ENCODE measurements at places on chromosomes 11 and 22.

- no peak for DNase-seq
Measured at GRCh38 chr11:46711303-46711702, 7.7 kb upstream of the F2 start.

- DNase-seq, result no peak
Measured at GRCh38 chr11:7687386-7687785, 14.1 kb upstream of the CYB5R2 start.

DNA sequence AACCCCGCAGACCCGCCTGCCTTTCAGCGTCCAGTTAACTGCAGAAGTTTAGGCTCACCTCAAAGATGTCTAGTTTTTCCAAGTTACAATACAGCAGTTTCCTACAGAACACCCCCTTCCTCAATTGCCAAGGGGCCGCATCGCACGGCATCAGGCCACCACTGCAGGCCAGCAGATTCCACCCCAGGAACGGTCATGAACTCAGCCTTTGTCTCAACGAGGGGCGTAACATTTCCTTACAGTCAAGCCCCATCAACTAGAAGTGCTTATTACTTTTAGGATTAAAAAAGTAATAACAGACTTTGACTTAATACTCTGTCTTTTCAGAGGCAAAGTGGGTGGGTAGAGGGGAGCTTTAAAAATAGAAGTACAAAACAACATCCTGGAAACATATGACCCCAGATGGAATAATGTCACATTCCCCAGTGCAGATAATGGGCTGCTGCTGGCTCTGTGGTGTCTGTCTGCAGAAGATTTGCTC is 36.3 kb downstream of the PPP2R1B start:
- DNase-seq, result no peak

DNA sequence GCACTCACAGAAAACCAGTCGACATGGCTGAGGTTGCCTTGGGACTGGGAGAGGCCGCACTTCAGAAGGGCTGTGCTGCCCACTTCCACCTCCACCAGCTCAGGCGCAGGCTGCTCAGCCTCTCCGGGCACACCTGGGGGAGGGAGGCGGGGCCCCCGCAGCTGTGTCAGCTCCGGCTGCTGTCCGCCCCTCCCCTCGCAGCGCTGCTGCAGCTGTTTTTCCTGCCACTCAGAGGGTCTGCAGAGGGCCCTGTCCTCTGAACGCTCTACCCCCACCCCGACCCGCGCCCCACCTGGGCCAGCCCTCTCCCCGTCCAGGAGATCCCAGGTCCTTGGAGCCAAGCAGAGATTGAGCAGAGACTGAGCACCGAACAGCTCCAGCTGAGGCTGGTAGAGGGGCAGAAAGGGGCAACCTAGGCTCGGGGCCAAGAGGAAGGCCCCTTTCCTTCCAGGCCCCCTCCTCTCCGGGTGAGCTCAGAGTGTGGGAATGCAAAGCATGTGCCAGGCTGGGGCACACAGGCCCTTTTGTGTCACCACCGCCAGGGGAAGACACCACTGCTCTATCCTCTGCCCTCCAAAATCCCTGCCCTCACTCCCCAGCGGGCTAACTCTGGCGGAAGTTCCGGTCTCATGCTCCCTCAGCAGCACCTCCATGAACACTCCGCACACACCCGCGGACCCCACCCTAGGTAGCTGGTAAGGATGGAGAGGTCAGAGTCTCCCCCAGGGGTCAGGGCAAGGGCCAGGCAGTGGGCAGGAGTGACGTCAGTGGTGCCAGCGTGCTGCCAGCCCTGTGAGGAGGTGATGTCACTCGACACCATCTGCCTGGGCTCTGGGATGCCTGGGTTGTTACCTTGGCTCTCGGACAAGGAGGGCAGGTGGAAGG is 1.6 kb downstream of the MCAM start:
- DNase-seq, result peak; percentile 38

DNA sequence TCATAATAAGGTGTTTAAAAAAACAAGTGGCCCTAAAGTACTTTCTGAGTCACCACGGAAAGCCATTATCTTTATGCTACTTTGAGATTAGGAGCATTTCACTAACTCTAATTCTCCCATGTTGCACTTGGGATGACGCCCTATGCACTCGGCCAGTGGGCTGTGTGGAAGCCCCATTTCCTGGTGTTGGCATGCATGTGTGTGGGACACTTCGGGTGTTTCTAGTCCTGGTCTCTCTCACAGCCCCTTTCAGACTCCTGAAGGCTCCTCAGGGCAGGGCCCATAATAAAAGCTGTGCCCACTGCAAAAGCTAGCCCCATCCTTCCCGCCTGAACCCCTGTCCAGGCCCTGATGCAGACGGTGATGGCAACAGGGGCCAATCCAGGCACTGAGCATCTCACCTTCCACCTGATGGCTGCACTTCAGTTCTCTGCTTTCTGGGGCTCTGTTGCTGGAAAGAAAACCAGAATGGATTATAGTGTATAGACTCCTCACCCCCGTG is 14.9 kb upstream of the FXYD2 start:
- no peak for DNase-seq

DNA sequence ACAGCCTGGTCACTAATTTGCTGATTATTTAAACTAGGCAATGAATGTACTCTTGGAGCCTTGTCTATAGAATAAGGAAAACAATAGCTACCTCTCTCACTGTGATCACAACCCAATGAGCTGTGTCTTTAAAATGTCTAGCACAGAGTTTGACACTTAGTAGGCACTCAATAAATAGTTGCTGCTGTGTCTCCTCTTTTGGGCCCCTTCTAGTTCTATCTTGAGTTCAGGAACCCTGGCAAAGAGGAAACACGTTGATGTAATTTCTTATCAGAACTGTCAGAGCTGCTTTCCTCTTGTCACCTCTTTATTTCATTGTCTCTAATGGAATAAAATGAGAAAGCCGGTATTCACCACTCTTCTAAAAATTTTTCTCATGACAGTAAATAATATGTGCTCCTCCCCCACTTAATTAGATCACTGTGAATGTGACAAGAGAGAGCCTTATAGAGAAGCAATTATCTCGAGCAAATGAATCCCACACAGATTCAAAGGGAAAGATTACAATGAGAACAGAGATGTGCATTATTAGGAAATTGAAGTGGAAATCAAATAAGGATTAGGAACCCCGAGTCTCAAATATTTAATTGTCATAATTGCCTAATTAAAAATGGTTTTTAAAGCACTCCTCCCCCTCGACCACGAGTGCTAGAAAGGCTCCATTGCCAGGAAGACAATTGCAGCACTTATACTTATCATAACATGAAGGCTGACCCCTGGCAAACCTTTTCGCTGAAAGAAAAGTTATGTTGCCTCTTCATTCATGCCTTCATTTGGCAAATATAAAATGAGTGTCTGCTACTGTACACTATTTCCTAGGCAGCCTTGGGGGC is 175.0 kb upstream of the BDNF start:
- no peak for DNase-seq

DNA sequence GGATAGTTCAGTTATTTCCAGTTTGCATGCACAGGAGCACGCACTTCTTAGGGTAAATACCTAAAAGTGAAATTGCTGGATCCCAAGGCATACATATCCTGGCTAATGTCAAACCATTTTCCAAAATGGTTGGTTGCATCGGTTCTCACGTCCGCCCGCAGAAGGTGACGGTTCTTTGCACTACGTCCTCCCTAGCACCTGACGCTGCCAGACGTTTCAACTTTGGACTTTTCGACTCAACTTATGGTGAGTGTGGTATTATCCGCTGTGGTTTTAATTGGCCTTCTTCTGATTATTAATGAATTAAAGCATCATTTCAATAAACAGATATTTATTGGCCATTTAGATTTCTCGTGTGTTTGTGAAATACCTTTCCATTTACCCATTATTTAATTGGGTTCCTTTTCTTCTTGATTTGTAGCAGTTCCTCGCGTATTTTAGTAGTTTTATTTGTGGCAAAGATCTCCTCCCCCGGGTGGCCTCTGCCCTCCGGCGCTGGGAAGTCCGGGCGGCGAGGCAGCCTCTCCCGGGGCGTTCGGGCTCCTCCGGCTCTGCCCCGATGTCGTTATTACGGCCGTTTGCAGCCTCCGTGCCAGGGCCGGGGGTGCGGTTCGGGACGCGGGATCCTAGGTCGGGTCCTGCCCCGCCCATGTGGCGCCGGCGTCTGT is at the start of gene JHY:
Gene JHY, plus strand, starts transcription at position 571 of the 668 bp plus-strand sequence. CDS start 3,091 bp downstream, outside the sequence.
- DNase-seq, result peak; percentile 36

DNA sequence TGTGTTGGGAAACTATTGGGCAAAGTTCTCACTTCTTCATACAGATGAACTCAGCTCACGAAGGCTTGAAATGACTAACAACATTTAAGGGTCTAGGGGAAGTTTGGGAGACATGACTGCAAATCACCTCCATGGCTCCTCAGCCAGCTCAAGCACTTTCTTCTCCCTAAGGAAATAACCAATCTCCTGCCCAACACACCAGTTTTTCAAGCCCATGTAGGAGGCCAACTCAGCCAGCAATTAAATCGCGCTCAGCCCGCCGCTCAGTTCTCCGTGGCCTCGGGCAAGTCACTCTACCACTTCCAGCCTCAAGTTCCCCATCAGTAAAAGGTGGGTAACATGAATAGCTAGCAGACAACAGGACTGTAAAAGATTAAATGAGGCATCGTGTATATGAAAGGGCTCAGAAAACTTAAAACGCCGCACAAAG is 796 bp downstream of the POLDIP3 start:
- DNase-seq, result peak; percentile 87

DNA sequence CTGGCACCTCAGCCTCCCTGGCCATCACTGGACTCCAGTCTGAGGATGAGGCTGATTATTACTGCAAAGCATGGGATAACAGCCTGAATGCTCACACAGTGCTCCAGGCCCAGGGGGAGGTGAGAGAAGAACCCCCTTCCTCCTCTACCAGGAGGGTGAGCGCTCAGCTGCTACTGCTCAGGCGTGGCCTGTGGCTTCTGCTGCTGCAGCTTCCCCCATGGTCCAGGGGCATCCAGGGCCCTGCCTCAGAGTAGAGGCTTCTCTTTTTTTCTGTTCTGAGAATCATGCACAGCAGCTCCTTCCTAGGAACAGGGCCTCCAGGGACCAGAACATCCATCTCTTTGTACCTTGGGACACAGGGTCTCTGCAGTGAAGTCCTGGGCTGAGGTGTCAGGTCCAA is 83.1 kb downstream of the VPREB1 start:
- no peak for DNase-seq

DNA sequence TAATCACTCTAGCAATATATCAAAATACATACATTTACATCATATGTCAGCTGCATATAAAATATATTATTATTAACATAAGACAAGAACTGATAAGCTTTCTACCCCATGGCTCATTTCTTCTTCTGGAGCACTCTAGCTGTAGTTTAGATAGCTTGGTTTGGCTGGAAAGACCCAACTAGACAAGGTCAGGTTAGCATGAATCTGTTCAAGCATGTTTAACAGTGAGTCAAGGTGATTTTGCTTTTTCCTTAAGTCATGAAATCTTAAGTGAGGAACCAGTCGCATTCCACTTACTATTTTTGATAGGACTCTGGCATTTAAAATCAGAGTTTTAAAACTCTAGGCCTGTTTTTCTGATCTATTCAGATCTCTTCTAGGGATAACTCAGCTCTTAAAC is 157.0 kb upstream of the PDGFD start:
- no peak for DNase-seq

DNA sequence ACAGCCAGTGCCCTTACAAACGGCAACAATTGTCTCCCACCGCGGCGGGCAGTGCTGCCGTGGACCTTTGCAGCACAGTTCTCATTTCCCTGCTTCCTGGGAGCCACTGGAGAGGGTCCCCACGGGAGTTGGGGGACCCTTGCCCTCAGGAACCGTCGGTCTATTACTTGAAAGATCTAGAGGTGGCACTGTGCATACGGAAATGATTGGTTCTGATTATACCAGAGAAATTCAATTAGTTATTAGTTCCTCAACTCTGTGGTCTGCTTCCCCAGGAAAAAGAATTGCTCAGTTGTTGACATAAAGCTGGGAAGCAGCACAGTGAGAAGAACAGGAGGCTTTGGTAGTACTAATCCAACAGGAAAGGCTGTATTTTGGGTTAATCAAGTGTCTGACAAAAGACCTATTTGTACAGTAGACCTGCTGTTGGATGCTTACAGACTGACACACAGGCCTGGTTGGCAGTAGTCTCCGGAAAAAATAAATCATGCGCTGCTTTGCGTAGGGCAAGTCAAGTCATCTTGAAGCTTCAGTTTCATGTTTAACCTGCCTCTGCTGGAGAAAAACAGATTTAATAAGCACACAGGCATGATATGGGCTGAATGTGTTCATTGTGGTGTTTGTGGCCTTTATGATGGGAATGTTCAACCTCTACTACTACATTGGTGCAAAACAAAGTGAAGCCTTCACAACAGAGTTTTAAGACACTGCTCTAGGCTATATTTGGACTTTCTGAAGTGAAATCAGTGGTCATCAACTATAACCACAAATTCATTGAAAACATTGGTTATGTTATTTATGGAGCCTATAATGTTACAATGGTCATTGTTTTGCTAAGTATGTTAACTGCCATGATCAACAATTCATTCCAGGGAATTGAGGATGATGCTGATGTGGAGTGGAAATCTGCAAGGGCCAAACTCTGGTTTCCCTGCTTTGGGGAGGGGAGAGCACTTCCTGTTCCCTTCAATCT is 54.6 kb upstream of the SC5D start:
- no peak for DNase-seq

- no peak for DNase-seq
Measured at GRCh38 chr22:49503321-49503720, 324.4 kb downstream of the BRD1 start.

DNA sequence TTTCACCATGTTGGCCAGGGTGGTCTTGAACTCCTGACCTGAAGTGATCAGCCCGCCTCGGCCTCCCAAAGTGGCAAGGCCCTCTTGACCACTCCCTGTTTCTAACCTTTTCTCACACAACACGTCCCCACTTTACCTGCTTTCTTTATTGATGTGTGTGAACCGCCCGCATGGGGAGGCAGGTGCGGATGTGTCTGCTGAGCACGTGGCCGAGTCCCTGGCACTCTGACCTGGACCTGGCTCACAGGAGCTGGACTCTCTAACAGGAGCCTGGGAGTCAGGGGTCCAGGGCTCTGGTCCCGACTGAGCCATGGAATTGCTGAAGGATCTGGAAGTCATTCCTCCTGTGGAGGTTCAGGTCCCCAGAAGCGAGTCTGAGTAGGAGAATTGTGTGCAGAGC is 40.0 kb downstream of the C11orf96 start:
- no peak for DNase-seq

- no peak for DNase-seq
Measured at GRCh38 chr22:48416396-48417224, 1411.1 kb downstream of the BRD1 start.

GRCh38 chr11:124670732-124671131 is 2.8 kb downstream of the SIAE start:
- peak; percentile 62 for DNase-seq

DNA sequence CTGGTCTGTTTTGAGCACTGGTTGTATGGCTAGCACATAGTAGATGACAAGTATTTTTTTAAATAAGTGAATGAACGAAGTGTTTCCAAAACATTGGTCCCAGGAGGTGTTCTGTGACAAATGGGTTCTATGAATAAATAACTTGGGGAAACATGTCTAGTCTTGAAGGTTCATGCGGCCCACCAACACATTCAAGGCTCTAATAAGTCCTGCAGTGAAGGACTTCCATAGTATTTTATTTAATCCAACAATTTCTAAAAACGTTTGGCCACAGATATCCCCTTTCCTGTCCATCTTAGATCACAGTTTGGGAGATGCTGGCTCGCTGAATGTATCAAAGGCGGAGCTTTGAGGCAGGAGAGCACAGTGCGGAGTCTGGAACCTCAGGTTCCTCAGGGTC is 22.5 kb downstream of the PARVG start:
- no peak for DNase-seq
